ENCODE measurements at places on chromosomes 2 and 18.

GRCh38 chr18:78576967-78577366, 402.7 kb upstream of the SALL3 start:
- no peak for DNase-seq

DNA sequence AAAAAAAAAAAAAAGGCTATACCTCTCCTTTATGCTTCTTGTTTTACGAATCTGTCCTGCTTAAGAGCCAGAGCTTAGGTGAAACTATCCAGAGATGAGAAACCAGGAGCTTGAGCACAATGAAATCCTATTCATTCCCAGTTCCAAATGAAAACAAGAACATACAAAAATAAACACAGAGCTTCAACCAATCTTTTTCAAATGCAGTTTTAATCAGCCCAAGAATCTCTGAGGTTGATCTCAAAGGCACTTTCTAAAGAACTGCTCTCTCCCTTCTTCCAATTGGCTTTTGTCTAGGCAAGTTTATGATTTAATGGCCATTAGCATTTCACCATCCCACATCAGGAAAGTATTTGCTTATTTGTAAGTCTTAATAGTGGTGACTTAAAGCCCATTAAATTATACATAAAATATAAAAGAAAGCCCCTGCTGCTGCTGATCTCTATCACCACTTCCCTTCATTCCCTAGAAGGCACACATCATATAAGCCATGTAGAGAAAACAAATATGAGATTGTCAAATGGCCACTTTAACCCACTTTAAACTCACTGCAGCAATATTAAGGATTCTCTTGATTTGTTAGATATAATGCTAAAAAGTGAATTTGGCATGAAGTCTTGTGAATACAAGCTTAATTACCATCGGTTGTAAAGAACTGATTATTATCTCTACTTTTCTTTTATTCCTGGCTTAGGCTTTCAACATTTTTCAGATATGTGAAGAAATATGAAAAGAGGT, 29.3 kb upstream of the SCN9A start:
- DNase-seq: no peak

- no peak for DNase-seq
Measured at GRCh38 chr2:69817729-69818501, 11.5 kb upstream of the GMCL1 start.

DNA sequence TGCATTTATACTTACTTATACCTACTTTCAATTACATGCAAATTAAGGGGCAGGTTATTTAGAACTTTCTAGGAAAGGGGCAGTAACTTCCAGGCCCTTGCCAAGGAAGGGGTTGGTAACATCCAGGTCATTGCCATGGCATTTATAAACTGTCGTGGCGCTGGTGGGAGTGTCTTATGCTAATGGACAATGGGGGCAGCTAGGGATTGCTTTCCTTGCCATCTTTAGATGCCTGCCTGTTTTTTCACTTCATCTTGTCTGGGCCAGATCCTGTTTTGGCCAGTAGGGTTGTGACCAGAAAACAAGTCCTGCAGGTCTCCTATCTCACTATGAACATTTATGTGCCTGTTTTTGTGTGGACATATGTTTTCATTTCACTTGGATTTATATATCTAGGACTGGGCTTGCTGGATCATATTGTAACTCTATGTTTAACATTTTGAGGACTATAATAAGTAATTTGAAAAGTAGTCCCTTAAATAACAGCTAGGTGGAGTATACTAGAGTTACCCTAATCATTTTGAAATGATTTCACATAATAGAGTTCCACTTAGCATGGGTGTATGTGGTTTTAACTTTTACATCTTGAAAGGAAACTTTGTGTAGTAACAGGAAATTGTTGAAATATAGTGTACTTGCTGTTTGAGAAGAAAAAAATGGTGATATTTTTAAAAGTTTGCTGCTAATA, 56.1 kb downstream of the LCLAT1 start:
- DNase-seq: no peak

DNA sequence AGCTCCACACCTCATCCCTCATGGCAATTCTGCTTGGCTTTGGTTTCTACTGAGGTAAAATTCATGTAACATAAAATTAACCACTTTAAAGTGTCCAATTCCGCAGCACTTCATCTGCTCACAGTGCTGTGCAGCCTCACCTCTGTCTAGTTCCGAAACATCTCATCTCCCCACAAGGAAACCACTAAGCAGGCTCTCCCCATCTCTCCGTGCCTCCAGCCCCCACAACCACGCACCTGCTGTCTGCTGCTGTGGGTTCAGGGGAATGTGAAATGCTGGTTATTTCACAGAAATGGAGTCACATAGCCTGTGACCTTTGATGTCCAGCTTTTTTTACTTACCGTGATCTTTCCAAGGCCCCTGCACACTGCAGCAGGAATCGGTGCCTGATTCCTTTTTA, 7.7 kb upstream of the GPC1 start:
- no peak for DNase-seq

GRCh38 chr2:101722864-101723263, 25.4 kb downstream of the MAP4K4 start:
- DNase-seq: no peak

DNA sequence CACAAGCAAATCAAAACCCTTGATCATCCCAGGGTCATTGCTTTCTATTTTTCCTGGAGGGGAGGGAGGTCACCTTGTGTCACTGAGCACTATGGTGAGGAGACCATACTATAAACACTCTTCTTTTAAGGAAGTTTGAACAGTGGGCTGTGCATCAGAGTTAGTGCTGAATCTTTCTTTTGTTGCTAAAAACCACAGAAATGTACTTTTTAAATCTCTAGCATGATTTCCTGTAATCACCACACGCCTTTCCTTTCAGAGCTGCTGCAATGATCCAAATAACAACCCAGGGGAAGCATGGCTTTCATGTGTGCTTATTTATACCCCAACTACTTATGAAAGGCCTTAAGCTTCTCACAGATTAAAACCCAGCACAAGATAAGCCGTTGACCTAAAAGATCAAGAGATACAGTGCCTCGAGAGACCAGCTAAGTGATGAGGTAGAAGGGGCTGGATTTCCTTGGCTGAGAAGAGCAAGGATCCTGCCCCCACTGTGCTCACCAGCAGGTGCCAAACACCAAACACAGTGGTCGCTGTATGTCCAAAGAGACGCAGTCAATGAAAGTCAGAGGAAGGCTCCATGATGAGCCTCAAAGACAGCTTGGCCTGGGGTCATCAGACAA, 34.7 kb downstream of the TRABD2A start:
- DNase-seq: no peak

DNA sequence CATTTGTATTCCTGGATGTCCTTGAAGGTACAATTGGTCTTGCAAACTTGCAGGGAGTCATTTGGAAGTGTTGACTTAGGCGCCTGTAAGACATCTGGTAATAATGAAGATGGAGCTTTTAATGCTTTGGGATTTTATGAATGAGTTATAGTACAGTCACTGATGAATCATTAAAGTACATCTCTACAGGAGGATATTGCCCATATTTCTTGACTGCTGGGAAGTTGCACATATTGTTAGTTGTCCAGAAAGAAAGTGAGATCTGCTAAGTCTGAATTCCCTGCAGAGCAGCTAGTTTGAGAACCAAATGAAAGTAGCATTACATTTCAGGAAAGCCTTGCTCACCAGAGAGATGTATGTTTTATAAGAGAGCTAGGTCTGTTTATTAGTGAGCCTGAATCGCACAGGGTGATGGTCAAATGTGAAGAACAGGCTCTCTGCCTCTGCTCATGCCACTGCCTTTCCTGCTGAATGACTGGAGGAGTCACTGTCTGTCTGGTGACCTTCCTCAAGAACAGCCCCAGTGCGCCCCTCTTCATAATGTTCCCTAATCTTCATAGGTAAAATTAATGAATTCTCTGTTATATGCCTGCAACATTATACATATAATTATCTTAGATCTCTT, 138.9 kb upstream of the KLHL14 start:
- peak; percentile 90 for DNase-seq

DNA sequence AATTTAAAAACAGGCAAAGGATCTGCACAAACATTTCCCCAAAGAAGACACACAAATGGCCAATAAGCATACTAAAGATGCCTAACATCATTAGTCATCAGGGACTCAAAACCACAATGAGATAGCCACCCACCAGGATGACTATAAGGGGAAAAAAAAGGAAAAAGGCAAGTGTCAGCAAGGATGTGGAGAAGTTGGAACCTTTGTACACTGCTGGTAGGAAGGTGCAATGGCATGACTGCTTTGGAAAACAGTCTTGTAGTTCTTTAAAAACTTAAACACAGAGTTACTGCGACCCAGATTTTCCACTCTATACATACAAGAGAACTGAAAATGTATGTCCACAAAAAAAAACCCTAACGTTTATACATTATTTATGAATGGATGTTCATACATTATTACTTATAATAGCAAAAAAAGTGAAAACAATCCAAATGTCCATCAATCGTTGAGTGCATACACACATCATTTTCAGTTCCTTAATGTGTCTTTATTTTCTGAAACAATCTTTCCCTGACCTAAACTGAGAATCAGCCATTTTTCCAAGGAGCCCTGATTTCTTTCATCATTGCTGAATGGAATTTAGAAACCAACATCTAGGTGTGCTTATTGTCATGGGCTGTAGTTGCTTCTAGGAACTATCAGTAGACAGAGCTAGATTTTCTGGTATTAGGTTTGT, 64.7 kb upstream of the TLK1 start:
- DNase-seq: peak; percentile 91

DNA sequence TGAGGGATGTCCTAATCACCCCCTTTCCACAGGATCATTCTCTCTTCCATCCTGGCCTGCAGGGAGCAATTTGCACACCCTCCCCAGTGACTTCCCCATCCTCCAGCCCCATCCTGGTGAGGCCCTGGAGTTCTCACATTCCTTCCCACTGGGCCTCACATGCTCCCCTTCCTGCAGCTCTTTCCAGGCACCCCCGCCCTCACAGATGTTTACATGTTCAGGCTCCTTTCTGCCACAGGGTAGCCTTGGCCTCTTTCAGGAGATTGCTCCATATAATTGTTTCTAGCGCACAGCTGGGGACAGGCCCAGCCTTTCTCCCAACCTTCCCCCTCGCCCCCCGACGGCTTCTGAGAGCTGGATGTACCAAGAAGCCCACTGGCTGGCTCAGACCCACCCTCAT, 288.4 kb upstream of the TRIB2 start:
- no peak for DNase-seq

GRCh38 chr2:45237128-45237527, 227.9 kb upstream of the SIX2 start:
- no peak for DNase-seq

DNA sequence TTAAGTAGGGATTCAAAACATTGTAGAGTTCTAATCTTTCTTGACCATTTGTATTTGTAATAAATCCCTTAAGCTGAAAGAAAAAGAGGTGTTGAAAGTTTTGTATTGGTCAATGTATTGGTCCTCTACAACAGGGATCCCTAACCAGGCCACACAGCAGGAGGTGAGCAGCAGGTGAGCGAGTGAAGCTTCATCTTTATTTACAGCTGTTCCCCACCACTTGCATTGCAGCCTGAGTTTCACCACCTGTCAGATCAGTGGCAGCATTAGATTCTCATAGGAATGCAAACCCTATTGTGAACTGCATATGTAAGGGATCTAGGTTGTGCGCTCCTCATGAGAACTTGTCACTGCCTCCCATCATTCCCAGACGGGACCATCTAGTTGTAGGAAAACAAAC, 715.7 kb upstream of the NXPH2 start:
- no peak for DNase-seq

DNA sequence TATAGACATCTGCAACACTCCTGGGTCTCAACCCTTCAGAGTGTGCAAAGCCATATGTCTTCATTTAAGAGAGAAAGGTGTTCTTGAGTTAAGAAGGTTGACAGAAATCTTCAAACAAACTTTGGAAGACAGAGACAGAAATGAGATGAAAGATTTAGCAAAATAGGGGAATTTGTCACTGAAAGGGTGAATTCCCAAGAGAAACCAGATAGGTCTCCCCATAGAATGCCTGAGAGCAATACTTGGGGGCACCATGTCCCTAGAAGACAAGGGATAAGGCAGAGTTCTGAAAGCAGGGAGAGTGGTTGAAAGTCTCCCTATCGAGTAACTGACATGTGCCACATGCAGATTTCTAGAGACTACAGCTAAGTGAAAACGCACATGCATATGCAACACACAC, 50.0 kb downstream of the AP1S3 start:
- DNase-seq: no peak

DNA sequence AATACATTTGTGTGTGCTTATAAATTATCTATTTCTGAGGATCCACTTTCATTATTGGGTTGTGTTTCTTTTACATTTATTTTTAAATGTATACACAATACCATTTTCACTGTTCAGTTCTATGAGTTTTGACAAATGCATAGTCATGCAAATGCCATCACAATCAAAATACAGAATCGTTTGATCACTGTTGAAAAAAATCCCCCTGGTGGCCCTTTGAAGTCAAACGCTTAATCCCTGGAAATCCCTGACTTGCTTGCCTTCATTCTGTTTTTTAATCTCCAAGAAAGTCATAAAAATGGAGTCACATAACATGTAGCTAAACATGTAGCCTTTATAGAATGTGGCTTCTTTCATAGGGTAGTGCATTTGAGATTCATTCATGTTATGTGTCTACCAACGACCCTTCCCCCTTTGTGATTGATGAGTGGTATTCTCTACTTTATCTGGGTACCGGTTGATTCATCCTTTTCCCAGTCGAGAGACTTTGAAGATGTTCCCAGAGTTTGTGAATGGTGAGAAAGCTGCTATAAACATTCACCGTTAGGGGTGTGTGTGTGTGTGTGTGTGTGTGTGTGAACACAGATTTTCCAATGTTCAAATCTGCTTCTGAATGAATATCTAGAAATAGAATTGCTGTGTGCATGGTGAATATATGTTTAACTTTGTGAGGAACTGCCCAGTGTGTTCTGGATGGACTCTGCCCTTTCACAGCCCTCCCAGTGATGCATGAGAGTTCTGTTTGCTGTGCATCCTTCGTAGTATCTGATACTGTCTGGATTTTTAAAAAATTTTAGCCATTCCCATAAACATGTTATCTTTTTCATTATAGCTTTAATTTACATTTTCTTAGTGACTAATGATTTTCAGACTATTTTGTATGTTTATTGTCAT, 173.6 kb downstream of the GALR1 start:
- peak; percentile 2 for DNase-seq

DNA sequence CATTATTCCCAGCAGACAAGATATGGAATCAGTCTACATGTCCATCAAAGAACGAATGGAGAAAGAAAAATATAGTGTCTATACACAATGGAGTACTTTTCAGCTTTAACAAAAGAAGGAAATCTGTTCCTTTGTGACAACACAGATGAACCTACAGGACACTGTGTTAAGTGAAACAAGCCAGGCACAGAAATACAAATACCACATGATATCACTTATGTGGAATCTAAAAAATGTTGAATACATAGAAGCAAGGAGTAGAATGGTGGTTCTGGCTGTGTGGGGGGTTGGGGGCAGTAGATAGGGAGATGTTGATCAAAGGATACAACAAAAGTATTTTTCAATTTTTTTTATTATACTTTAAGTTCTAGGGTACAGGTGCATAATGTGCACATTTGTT, 347.7 kb upstream of the MAP2 start:
- DNase-seq: no peak

DNA sequence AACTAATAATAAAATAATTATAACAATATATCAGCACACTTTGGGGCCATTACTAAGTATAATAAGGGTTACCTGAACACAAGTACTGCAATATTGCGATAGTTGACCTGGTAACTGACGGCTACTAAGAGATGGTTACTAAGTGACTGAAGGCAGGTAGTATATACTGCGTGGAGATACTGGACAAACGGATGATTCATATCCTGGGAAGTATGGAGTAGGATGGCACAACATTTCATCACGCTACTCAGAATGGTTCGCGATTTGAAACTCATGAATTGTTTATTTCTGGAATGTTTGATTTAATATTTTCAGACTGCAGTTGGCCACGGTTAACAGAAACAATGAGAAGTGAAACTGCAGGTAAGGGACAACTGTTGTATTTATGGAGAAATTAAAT, 39.5 kb upstream of the FLACC1 start:
- no peak for DNase-seq

GRCh38 chr2:138486363-138487198, 15.0 kb upstream of the SPOPL start:
- DNase-seq: no peak

Data from fibroblast of mammary gland (primary cell).